ENCODE measurements at places on chromosomes 13 and 19.

DNA sequence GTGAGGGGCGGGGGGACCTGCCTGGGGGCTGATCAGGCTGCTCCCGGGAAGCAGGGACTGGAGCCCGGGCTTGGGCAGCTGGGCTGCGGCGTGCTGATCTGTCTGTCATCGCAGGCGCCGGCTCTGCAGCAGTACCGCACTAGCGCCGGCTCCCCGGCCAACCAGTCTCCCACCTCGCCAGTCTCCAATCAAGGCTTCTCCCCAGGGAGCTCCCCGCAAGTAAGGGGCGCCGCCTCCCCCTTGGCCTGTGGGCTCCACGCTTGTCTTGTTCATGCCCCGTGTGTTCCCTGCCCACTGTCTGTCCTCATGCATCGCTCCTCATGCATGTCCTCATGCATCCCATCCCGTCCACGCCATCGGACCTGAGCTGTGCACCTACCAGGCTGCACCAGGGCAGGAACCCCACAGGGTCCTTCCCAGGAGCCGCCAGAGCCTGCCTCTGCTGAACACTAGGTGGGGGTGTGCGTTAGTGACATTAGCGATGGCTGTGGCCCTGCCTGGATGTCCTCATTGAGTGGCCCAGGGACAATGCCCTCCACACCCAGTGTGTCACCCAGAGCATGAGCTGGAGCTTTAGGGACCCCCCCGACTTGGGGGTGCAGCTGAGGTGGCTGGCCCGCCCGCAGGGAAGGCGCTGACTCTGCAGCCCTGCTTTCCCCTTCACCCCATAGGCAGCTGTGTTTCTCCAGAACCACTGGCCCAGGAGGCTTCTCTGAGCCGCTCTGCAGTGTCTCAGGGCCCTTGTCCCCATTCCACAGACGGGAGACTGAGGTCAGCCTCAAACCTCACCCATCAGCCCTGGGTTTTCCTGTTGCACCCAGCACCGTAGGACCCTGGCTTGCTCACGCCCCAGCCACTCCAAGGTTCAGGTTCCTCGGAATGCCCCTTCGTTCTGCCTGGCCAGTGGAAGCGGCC is 19.5 kb downstream of the COMP start:
- no peak for DNase-seq

GRCh38 chr13:43985422-43986072 is 105.8 kb downstream of the LACC1 start:
- no peak for DNase-seq

DNA sequence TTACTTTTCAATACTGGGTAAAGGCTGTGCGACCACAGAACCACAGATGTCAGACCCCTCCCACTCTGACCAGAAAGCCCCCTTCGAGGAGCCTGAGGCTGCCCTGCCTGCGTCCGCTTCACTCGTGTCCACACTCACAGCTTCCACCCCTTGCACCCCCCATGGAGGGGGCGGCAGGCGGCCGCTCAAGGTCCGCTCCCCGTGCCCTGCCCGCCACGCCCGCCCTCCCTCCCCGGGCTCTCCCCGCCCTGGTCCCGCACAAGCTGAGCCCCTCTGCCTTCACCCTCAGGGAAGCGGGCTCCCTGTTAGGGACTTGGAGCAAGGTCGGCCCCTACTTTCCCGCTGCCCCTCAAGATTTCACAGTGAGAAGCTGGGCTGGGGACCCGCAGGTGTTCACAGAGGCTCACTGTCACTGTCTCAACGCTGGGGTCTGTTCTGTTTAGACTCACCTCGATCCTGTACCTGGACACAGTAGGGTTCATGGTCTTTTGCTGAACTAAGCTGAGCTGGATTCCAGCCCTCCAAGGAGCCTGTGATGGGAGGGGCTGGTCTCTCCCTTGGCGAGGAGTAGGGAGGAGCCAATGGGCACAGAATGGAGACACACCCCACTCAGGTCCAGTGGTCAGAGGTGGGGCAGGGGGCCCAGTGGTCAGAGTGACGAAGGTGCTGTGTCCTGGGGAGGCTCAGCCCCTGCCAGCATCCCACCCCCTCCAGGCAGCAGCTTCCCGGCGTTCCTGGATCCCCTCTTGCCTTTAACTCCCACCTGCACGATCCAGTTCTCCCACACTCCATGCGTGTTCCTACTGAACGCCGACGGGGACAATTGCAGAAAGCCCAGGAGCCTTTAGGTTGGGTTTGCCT is 69.5 kb downstream of the SPACA7 start:
- no peak for DNase-seq

DNA sequence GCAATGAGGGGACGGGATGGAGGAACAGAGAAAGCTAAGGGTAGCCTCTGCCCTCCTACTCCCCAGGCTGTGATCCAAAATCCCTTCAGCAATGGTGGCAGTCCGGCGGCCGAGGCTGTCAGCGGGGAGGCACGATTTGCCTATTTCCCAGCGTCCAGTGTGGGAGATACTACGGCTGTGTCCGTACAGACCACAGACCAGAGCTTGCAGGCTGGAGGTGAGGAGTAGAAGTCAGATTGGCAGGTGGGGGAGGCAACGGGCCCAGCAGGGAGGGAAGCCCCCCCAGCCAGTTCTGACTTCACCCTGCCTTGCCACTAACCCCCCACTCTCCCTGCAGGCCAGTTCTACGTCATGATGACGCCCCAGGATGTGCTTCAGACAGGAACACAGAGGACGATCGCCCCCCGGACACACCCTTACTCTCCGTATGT is 1.6 kb downstream of the USF2 start:
- DNase-seq: no peak

- peak; percentile 52 for DNase-seq
These were observed 40.9 kb downstream of the RAB20 start for GRCh38 chr13:110520431-110521295.

All from substantia nigra (tissue), 51 donors.